ENCODE measurements at places on chromosomes 5 and 9.

DNA sequence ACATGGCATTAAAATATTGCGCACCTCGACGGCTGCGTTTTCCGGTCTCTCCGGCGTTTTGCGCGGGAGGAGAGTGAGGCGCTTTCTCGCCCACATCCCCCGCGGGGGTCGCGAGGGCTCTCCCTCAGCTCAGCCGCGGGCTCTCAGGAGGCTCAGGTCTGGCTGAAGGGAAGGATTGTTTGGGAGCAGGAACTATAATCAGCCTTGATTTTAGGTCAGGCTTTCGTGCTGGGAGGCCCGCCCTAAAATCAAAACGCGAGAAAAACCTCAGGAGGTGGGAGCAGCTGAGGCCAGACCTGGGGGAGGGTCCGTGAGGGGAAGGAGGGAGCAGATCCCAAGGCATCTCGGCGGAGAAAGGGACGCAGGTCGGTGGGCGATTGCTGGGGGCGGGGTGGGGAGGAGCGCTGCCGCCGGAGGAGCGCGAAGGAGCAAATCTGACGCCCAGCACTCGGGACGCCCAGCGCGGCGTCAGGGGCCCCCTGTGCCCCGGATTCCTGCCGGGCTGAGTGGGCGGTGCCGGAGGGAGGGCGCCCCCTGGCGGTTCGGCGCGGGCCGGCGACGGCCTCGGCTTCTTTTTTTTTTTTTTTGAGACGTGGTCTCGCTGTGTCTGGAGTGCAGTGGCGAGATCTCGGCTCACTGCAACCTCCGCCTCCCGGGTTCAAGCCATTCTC is 18.7 kb upstream of the RNF130 start:
- DNase-seq, result no peak

DNA sequence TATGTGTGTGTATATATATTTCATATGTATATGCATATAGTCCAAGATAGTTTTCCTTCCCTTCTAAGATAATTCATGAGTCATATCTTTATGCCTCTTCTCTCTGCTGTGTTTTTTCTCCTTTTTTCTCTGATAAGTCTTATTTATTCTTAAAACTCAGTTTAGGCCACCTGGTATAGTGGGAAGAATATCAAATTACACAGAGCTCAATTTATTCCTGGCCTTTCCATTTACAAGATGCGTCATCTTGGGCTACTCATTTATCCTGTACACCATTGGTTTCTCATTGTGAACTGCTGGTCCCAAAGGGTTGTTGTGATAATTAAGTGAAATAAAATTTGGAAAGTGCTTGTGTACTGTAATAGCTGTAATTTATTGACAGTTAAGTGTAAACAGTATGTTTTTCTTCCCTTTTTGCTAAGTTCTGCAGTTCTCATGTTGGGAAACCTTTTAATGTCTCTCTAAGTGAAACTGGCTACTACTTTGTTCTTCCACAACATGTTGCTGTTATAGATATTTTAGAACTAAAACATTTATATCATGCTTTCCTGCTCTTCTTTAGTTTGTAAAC is 19.4 kb downstream of the CCDC171 start:
- DNase-seq, result no peak

DNA sequence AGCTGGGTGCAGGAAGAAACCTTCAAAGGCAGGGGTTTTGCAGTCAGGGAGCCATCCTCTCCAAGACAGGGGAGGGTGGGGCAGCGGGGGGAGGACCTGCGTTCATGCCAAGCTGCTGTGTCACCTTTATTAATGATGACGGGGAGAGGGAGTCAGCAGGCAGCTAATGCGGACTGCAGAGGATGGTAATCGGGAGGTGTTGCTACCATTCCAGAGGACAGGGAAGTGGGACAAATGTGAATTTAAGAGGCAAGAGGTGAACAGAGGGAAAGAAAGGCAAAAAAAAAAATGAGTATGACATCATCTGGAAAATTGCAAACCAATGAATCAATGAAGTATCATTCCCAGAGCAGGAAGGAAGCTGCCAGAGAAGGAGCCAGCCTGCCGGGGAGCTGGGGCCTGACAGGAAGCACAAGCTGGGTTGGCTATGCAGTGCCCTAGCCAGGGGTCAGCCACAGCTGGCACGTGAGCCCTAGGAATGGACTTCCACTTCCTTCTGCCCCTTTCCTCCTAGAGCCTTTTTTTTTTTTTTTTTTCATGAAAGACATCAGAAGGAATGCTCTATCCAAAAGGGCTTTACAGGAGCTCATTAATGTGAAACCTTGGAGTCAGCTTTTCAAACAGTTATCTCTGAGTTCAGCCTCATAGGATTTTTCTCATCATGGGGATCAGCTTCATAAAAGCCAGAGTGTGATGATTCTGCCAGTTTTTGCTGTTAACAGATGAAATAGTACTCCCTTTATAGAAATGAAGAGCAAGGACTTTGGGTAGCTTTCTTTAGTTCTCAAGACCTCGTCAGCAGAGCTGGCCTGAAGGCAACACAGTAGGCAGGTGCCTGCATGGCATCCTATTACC is 9.2 kb downstream of the INSYN2B start:
- no peak for DNase-seq

DNA sequence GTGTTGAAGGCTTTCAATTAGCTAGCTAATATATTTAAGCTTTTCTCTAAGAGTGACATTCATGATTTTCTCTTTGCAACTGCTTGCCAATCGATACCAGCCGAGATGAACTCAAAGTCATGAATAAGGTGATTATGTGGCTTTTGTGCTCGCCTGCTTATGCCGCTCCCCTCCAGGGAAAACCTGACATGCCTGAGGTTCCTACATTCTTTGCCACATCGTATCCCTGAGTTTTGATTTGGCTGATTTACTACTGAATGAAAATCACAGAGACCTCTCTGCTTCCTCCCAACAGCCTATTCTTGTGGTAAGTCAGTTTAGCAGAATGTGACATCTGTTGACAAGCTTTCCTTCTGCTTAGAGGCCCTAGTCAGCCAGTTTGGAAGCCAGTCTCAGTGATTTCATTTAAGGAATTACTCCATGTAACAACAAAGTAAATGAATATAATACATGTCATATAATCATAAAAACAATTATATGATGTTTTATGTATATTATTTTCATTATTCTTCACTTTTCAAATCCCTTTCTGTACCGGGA is 513.4 kb downstream of the CSNK1G3 start:
- no peak for DNase-seq

DNA sequence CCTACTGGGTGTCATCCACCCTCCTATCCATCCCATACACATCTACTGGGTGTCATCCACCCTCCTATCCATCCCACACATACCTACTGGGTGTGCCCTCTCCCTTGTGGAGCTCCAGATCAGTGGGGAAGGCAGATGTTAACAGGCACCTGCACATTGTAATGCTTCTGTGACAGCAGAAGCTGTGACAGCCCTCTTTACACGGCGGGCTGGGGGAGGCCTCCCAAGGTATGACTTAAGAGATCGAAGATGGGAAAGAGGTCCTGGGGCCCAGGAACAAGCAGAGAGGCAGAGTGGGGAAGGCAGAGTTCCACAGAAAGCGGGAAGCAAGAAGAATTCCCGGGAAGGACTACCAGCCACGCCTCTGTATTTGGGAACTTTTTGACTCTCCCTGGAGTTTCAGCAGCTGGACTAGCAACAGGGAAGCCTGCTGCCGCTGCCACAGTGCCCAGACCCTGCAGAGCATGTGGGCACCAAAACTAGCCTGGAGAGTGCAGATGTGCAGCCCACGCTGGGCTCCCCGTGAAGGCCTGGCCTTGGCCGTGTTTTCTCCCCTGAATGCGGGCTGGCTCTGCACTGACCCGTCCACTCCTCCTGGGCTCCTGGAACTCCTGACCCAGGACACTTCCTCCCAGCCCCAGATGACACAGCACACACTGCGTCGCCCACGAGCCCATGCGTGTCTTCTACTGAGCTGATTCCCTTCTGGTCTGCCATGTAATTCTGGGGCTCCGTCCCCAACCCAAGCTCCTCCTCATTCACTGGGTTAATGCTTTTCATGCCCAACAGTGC is 9.3 kb downstream of the TOR1A start:
- no peak for DNase-seq

GRCh38 chr9:14066032-14066431 is 247.9 kb downstream of the NFIB start:
- no peak for DNase-seq

- no peak for DNase-seq
These were observed 264.0 kb downstream of the EPB41L4A start for GRCh38 chr5:112154940-112155686.

- DNase-seq, result no peak
These were observed 212.4 kb upstream of the DMAC1 start for GRCh38 chr9:8011974-8012373.

- no peak for DNase-seq
These were observed 144.6 kb upstream of the MRPS30 start for GRCh38 chr5:44663991-44664710.

- no peak for DNase-seq
These were observed 274.9 kb downstream of the ARHGAP26 start for GRCh38 chr5:143045062-143045461.

DNA sequence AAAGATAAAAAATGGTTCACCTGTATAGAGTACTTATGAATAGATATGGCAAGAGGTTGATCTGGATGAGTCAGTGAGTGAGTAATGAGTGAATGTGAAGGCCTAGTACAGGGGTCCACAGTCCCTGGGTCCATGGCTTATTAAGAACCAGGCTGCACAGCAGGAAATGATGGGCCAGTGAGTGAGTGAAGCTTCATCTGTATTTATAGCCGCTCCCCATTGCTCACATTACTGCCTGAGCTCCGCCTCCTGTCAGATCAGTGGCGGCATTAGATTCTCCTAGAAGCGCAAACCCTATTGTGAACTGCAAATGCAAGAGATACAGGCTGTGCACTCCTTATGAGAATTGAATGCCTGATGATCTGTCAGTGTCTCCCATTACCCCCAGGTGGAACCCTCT is 307.7 kb upstream of the ZNF608 start:
- DNase-seq, result no peak

GRCh38 chr5:119071561-119071995 is 691 bp downstream of the DMXL1 start:
- no peak for DNase-seq

DNA sequence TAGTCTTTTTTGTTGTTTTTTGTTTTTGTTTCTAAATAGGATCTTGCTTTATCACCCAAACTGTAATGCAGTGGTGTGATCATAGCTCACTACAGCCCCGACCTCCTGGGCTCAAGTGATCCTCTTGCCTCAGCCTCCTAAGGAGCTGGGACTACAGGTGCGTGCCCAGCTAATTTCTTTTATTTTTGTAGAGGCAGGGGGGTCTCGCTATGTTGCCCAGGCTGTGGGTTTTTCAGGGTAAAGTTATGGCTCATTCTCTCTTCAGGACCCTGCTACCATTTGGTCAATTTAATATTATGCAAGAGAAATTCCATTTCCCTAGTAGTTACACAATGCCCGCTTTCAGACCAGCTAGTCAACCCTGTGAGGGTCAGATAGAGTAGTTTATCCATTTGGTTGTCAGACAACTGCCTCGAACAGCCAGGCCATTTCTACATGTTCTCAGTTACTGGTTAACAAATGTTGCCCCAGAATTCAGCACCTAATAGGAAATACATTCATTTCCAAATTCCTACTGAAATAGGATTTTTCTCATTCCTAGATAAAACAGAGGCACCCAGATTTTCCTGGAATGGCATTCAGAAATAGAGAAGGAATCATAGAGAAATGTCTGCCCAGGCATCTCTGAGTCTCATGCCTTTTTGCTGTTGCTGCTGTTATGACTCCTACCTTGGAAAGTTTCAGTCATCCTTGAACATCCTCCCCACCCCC is 6.4 kb upstream of the GLIS3 start:
- no peak for DNase-seq

DNA sequence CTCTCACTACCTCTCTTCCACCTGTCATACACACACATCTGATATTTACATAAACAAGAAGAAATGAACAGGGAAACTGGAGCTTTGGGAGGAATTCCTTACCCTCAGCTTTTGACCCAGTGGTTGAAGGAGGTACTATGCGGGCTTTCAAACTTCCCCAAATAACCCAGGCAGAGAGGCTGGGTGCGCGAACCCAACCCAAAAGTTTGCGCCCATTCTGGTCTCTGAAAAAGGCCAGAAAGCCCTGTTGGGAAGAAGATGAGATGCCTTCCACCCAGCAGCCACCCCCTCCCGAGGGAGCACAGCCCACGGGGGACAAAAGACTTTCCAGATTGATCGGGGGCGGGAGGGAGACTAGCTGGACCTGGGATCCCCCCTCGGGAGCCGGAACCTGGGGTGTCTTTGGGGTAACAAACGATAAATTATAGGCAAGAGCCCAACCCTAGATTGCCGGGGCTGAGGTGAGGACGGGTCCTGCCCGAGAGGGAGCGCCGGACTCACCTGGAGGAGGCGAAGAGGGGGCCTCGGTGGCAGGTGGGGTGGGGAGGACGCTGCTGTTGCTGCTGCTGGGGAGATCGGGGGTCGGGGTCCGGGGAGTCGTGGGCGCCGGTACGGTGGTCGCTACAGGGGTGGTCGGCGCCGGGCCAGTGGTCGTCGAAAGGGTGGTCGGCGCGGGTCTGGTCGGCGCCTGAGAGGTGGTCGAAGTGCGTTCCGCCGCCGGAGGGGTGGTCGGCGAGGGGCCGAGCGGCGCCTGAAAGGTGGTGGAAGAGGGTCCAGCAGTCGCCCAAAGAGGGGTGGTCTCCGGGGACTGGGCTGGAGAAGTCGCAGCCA is 798 bp downstream of the MEGF9 start:
- no peak for DNase-seq

- DNase-seq, result no peak
These were observed 15.4 kb upstream of the IARS1 start for GRCh38 chr9:92308893-92309292.

- DNase-seq, result no peak
These were observed 4.0 kb downstream of the MFAP3 start for GRCh38 chr5:154042766-154043165.

- DNase-seq, result no peak
These were observed 302.4 kb downstream of the ATPSCKMT start for GRCh38 chr5:9947225-9947714.

GRCh38 chr9:38439291-38439915 is 15.1 kb upstream of the IGFBPL1 start:
- DNase-seq, result no peak

- no peak for DNase-seq
These were observed 144.7 kb downstream of the PCSK1 start for GRCh38 chr5:96288166-96288844.

DNA sequence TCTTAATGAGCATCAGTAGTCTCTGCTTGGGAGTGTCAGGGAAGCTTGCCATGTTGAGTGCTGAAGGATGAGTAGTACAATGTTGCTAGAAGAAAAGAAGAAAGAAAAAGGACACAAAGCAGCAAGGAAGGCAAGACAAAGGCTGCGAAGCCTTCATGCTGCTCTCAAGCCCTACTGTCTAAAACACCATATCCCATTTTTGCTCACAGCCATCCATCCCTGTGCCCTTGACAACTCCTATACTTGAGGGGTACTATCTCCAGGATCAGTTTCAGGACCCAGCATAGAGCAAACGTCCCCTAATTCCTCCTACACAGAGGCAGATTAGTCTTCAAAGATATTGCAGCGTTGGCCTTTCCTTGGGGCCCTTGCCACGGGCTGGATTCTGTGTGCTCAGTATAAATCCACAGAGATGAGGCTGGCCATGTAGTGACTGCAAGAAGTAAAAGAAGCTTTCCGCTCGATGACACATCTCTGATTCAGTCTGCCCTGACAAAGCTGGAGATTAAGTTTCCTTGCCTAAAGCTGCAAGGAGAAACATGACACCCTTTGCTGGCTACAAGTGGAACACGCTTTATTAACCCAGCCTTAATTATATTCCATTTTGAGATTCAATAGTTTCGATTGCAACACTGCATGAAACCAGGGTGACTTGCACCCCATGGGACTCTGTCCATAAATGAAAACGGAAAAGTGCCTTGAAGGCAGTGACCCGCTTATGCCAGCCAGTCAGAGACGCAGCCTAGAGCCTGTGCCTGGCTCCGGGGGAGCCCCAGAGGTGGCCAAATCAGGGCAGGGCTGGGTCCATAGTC is 304.6 kb downstream of the ACTL7B start:
- DNase-seq, result no peak

GRCh38 chr5:177433658-177434217 is 7.3 kb downstream of the GRK6 start:
- DNase-seq, result no peak
